ENCODE measurements at places on chromosomes 4 and X. TPM values are rescaled to one million over a fixed set of nuclear protein-coding genes. Genes with fewer than 3 reads are reported as not detected.

DTHD1 gene
- not detected for total RNA-seq

HS3ST1 gene
- total RNA-seq: 8.9 TPM

RHOXF2 gene
- not detected for total RNA-seq

PDE6B gene
- 4.5 TPM for total RNA-seq

DOK7 gene
- 1.2 TPM for total RNA-seq

NEXMIF gene
- not detected for total RNA-seq

DUSP21 gene
- total RNA-seq: not detected

SUPT20HL2 gene
- not detected for total RNA-seq

CXCL10 gene
- not detected for total RNA-seq

NIPAL1 gene
- total RNA-seq: 4.1 TPM

UGT2B15 gene
- total RNA-seq: not detected

PCDH19 gene
- total RNA-seq: not detected

RAP1GDS1 gene
- total RNA-seq: 27.6 TPM

SERTM2 gene
- total RNA-seq: not detected

AMTN gene
- total RNA-seq: not detected

IL3RA gene
- not detected for total RNA-seq

MPC1L gene
- total RNA-seq: not detected

SHOX gene
- total RNA-seq: not detected

Data from A375 (cell line).